Stimulated activated CD4-positive, alpha-beta T cell treated with anti-CD3 and anti-CD28 coated beads, Interleukin-15, amount 100 ng/mL, for 1 hour (primary cell): ENCODE measurements at places on chromosomes 11 and 22.

DNA sequence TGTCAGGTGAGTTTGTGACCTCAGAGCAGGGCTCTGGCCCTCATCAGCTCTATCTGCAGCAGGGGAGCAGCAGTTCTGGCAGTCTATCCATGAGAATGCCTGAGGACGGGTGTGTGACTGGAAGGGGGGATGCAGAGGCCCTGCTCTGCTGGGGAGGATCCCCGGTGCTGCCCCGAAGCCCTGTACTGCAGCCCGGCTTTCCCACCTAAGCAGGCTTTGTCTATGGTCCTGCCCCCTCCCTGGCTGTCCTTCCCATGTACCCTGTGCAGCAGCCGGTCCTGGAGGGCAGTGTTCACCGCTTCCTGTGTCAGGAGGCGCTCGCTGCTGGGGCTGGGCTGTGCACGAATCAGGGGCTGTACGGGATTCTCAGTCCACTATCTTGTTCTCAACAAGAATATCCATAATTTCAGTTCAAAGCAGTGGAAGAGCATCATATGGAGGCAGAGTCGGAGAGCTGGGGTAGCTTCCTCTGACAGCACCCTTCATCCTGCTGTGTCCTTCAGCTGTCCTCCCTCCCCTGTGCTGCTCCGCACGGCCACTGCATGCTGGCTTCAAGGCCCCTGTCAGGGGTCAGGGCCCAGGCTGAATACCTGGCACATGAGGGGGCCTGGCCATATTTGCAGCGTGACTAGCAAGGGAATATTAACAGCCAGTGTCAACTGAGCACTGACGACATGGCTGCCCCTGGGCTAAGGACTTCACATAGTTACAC is 125.2 kb downstream of the CTTN start:
- no peak for DNase-seq

- DNase-seq: no peak
These were observed 40.1 kb upstream of the TIMP3 start for GRCh38 chr22:32761251-32761903.

DNA sequence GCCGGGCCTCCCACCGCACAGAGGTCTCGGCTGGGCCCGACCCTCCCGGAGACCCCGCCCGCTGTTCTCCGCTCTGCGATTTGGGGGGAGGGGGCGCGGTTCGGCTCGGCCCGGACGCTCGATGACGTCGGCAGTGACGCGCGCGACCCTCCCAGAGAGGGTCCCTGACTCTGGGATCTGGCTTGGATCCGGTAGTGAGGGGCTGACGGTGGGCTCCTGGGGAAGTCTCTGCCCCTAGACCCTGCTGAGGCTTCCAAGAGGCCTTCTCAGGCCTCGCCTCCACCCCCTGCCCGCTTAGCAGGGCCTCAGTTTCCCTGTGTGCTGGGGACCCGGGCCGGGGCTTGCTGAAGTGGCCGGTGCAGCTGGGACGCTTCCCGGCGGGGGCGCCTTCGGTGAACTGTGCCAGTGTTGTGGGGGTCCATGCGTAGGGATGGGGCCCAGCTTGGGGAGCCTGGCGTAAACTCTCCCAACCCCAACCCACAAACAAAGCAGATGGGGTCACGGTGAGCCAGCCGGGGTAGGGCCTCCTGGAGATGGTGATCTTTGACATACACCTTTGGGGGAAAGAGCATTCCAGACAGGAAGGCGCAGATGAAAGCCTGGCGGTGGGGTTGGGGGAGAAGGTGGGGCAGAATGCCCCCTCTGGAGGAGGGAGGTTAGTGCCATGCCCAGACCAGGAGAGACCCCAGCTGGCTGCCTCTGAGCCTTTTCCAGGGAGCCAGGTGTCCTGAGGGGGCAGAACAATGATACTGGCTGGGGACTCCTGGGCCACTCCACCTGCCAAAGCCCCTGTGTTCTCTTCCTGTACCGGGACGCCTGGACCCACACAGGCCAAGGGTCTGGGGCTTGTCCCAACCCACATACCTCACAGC is 1.0 kb downstream of the B4GALNT4 start:
- DNase-seq: no peak

GRCh38 chr11:68010090-68011041 is at the start of gene ALDH3B1:
ALDH3B1 (plus strand) TSS chr11:68010327; CDS start chr11:68015298, 4,971 bp downstream.
- DNase-seq: no peak
